ENCODE measurements at places on chromosomes 6 and 20.
A peak's percentile ranks its signal among the peaks of the same experiment; 100 is the strongest.

DNA sequence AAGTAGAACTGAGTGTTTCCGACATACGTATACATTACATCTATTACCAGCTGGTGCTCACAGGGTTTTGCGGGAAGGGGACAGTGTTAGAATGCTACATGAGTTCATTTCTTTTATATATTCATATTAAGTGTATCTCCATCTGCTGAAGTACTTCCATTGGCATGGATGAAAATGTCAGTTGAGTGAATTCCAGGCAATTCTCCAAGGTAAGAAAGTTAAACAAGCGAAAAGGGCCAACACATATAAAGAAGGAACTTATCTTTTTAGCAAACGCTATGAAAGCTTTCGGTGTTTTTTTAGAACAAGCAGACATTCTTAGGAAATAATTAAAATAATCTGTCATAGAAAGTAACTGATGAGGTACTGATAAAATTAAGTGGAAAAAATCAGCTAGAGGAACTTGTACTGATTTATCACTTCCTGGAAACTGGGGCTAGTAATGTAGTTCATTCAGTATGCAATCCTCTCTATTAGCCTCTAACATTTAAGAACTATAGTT, 34.6 kb downstream of the RNF146 start:
- DNase-seq: no peak

DNA sequence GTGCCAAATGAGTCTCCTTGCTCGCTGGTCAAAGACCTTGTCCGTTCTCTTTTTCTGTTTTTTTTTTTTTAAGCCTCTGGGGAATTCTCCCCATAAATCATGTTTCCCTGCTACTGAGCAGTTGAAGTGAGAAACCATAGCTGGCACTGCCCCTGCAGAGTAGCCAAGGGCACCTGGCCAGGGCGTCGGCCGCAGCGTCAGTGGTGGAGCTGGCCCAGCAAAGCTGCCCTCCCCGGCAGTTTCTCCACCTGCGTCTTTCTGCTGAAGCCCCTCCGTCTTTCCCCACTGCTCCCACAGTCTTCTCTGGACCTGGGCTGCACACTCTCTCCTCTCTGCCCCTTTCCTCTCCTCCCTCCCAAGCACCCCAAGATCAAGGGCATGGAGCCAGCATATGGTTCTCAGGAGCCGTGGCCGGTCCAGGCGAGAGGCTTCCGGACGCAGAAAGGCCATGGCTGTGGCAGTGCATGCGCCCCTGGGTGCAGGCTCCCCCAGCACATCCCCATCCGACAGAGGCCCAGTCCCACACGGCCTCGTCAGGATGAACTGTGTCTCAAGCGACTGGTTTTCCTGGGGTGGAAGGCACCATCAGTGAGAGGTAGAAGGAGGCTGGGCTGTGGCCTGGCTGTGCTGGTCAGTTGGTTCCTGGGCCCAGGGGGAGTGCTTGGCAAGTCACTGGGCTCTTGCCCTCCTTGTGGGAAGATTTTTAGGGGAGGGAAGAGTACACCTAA, 218.1 kb downstream of the ERMARD start:
- no peak for DNase-seq

GRCh38 chr6:14699803-14700601, 545.9 kb upstream of the JARID2 start:
- no peak for DNase-seq

GRCh38 chr6:45787384-45787783, 228.3 kb downstream of the CLIC5 start:
- peak; percentile 8 for DNase-seq

- peak; percentile 87 for DNase-seq
Observed at GRCh38 chr6:82022614-82023129, 224.9 kb downstream of the IBTK start.

Measured in choroid plexus epithelial cell (primary cell).